Stimulated activated CD8-positive, alpha-beta memory T cell treated with anti-CD3 and anti-CD28 coated beads, Interleukin-15, amount 100 ng/mL, for 48 hours (primary cell): ENCODE measurements at places on chromosomes 4 and X.

DNA sequence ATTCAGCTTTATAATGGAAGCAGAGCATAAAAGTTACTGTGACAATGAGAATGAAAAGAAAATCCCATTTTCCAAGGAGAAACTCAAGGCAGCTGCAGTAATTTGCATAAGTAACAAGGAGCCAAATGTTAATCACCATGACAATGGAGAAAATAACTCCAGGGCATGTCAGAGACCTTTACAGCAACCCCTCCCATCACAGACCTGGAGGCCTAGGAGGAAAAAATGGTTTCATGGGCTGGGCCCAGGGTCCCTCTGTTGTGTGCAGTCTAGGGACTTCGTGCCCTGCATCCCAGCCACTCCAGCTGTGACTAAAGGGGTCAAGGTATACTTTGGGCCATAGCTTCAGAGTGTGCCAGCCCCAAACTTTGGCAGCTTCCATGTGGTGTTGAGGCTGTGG is 223.5 kb downstream of the NPFFR2 start:
- no peak for DNase-seq

DNA sequence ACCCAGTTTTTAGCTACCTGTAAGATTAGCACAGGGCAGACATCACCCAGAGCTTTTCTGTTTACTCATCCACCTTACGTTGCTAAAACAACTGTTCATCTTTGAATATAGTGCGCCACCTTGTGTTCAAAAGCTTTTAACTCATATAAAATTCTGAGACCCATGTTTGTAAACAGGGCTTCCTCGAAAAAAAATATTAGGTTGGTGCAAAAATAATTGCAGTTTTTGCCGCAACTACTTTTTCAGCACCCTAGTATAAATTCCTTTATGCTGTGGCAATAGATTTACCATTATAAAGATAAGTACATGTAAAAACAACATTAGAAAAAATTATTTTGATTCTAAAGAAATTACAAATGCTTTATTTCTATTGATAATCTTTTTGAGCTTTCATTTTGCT is 147.9 kb downstream of the LRBA start:
- DNase-seq: no peak

GRCh38 chr4:141730805-141731204 is 94.4 kb downstream of the IL15 start:
- no peak for DNase-seq

GRCh38 chr4:110975338-110975737 is 352.5 kb upstream of the PITX2 start:
- DNase-seq: no peak

DNA sequence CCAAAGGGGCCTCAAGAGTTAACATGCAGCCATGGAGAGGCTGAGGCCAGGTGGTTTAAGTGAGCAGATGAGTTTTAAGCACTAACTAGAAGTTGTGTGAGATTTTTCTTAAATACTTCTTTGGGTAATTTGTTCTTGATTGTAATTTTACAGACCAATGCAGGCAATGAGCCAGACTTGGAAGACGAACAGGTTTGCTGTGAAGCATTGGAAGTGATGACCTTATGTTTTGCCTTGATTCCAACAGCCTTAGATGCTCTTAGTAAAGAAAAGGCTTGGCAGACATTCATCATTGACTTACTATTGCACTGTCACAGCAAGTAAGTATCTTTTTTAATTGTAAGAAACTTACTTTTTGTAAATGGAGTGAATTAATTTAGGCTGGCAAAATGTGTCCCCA is 103.9 kb downstream of the USP9X start:
- no peak for DNase-seq

DNA sequence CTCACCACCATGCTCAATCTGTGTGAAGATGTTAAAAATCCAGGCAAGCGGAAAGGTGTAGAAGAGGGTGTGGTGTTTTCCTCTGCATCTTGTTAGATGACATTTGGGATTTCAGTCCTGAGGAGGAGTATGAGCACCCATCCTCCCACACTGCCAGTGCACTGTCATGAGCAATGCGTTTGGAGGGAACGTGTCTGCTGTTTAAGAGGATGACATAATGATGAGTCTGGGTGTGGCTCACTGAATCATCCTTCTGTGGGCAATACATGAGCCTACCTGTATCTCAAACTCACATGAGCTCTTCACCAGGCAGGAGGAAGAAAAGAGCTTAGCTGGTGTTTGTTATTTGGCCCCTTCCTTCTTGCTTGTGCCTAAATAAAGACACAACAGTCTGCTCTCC is 67.9 kb upstream of the ARX start:
- DNase-seq: no peak

GRCh38 chrX:128106630-128107029 is 54.4 kb upstream of the ACTRT1 start:
- no peak for DNase-seq

GRCh38 chr4:127505203-127505602 is 127.6 kb upstream of the INTU start:
- DNase-seq: no peak

GRCh38 chrX:114800719-114801118 is 216.7 kb downstream of the IL13RA2 start:
- DNase-seq: no peak

GRCh38 chrX:39396358-39396995 is 595.2 kb downstream of the MID1IP1 start:
- DNase-seq: no peak

DNA sequence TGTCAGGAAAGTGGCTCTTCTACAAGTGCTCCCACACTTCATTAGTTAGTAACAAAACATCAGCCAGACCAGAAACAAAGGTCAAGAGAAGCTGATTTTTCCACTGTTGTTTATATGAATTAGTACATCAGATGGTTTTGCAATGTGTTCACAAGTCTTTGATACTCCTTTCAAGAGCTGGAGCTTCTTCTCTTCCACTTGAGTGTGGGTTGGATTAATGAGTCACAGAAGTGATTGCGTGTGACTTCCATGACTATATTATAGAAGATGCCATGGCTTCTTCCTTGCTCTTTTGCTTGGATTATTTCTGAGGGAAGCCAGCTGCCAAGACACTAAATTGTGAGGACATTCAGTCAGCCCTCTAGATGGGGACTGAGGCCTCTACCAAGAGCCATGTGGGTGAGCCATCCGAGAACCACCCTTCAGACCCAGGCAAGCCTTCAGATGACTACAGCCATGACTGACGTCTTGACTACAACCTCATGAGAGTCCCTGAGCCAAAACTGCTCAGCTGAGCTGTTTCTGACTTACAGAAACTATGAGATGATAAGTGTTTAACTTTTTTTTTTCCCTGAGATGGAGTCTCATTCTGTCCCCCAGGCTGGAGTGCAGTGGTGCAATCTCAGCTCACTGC is 18.1 kb downstream of the SOWAHB start:
- DNase-seq: no peak

DNA sequence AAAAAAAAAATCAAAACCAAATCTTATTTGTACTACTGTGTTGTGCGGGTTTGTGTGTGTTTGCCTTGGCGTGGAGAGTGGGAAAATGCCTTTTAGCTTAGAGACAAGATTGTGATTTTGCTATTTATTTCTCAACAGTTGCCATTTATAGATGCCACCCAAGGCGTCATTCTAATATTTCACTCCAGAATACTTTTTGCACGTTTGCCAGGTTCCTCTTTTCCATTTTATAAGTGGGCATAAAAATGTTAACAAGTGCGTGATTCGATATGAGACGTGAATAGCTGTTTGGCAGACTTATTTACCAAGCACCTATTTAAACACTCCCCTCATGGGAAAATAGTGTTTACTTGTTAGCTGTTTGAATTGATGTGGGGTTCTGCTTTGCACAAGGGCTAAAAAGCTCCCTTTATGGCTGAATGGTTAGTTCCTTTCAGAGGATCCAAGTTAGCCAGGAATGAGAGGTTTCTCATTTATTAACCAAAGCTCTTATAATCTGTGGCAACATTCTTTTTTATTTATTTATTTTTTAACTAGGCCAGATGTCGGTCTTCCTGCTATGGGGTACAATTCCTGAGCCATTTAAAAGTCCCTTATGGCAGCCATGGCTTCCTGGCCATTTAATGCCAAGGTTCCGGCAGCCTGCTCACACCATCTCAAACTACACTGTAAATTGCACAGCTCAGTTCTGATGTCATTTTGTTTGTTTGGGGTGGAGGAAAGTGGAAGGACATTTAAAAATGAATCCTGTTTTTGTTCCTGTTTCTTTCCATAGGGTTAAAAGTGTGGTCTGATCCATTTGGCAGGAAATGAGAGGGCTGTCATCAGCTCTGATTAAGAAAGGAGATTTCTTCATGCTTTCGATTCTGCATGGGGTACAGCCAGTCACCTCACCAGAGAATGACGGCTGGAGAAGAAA is 14.6 kb downstream of the SMIM20 start:
- DNase-seq: no peak

DNA sequence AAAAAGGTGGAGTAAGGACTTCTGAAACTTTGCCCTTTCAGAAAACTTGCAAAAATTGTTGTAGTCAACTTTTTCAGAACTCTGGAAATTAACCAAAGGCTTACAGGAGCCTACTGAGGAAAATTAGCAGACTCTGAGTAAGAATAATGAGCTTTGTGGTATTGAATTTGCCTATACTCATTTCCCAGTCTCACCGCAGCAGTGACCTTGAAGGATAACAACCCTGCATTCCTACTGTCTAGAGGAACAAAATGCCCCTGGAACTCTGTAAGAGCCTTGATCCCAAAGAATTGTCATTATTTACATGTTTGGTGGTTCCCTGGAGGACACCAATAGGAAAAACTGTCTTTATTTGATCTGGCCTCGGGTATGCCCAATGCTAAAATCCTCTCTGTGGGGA is 57.9 kb downstream of the MND1 start:
- no peak for DNase-seq
